Choroid plexus epithelial cell (primary cell): ENCODE measurements at places on chromosomes 12 and 14.
A peak's percentile ranks its signal among the peaks of the same experiment; 100 is the strongest.

DNA sequence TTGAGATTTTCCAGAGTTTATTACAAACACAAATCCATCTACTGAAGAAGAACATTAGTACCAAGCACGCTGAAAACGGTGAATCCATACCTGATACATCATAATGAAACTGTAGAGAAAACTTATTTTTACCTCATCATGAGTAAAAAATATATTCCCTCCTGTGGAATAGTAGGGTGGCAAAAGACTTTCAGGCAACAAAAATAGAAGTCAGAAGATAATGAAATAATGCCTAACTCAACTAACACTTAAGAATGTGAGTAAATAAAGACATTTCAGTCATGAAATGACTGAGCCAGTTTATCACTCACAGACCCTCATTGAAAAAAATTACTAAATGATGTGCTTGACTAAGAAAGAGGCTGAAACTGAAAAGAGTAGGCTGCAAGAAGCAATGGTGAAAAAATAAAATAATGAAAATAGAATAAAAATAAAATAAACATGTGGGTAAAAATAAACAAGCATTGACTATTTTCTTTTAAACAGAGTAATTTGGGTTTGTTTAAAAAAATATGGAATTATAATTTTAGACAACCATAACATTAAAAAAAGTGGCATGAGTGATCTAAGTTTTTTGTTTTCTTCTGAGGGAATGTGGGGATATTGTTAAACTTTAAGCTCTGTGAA is 148.6 kb downstream of the ASCL1 start:
- DNase-seq: no peak

- no peak for DNase-seq
These were observed 86.1 kb downstream of the MYF5 start for GRCh38 chr12:80802652-80803400.

GRCh38 chr12:7344833-7345606 is 41.1 kb downstream of the ACSM4 start:
- DNase-seq: no peak

GRCh38 chr12:76069339-76069738 is 15.1 kb downstream of the NAP1L1 start:
- DNase-seq: no peak

DNA sequence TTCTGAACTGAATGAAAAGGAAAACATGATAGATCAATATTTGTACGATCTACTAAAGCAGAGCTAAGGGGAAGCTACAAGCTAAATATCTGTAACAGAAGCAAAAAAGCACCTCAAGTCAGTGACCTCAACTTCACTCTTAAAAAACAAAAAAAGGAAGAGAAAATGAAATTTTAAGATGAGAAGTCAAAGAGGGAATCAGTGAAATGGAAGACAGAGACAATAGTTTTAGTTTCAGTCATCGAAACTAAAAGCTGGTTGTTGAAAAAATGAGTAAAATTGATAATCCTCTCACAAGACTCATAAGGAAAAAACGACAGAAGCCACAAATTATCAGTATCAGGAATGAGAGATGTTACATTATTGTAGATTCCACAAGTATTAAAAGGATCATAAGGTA is 11.9 kb upstream of the SLC2A13 start:
- no peak for DNase-seq

DNA sequence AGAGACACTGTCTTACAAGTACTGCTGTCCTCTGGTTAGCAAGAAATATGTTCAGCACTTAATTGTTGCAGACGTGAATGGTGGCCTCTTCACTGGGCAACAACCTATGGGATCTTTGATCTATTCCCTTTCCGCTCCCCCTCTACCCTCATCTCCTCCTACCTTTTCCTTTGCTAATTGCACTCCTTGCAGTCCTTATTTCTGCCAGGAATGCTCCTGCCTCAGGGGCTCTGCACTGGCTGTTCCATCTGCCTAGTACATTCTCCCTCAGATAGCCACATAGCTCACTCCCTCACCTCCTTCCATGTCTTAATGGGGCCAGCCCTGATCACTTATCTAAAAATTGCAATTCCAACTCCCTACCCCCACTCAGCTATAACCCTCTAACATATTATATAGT is 4.5 kb upstream of the NFYB start:
- DNase-seq: no peak

GRCh38 chr12:70149665-70150064 is 93.6 kb upstream of the CNOT2 start:
- DNase-seq: no peak

DNA sequence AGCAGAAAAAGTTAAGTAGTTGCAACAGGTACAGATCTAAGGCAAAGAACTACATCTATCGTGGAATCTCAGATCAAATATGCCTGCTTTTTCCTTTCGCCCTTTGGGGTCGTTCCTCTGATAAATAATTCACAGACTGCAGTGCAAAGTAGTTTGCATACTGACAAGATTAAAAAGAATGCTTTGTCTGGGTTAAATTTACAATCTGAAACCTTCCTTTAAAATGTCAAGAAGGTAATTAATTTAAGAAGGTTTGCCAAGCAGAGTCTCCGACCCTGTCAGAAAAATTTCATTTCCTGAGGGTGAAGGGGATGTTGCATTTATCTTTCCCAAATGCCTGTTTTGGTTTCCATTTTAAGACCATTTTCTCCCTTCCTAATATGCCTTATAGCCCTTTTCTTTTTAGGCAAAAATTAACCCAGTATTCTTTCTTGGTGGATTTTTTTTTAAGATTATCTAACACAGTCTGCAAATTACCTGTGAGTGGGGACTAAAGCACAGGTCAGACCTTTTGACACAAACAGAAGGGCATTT is 406.9 kb downstream of the LRIG3 start:
- DNase-seq: no peak

DNA sequence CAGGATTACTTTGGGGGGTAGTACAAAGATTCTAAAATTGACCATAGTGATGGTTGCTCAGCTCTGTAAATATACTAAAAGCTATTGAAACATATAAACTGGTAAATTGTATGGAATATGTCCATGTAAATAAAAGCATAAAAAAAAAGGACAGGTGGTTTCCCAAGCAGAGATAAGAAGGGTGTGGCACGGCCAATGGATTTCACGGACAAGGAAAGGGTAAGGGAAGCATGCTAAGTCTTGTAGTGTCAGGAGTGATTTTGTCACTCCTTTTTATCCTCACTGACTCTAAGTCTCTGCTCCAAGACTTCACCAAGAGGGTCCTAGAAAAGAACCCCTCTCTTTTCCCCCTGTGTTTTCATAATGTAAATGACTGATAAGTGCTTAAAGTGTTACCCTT is 229.2 kb downstream of the SPTSSA start:
- DNase-seq: no peak

- peak; percentile 11 for DNase-seq
These were observed 459.5 kb downstream of the RMST start for GRCh38 chr12:97921979-97922722.

- DNase-seq: no peak
These were observed 8.2 kb downstream of the ULK1 start for GRCh38 chr12:131902332-131903241.

GRCh38 chr14:30330445-30330844 is 228.5 kb upstream of the G2E3 start:
- peak; percentile 28 for DNase-seq

DNA sequence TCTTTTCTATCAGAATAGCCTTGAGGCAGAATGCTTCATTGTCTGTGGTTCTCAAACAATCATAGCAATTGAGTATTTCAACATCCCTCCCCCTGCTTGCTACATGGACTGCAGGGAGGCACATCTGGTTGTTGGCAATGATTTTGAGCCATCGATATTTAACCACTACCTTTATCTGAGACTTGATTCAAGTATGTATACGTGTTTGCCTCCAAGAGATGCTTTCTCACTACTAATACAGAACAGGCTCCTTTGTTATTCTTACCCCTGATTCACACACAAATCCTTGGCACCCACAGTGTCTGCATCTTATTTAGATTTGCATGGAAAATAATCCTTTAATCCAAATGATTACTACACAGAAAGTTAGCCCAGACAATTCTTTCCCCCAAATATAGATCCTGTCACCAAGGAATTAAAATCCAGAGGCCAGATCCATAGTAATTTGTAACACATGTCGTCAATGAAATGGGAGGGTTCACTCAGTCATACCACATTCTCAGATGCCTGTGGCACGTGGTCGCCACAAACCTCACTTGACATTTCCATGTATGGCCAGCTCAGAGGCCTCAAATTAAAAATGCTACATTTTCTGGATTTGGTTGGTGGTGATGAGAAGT is 199.3 kb downstream of the ITPR2 start:
- DNase-seq: peak; percentile 70

DNA sequence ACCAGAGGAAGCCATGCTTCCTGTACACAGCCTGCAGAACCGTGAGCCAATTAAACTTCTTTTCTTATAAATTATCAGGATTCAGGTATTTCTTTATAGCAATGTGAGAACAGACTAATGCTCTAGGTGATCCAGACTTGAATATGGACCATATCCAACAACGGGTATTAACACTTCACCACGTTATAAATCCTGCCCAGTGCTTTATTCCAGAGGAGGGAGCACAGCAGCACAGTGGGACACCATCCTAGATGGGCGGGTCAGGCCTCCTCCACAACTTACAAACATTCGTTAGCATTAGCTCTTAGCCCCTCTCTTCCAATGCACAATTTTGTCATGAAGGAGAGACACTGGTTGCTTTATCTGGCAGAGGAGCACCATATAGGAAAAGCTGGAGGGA is 66.0 kb downstream of the TMCC3 start:
- DNase-seq: no peak

GRCh38 chr14:34449819-34450541 is 12.1 kb downstream of the SPTSSA start:
- DNase-seq: no peak

DNA sequence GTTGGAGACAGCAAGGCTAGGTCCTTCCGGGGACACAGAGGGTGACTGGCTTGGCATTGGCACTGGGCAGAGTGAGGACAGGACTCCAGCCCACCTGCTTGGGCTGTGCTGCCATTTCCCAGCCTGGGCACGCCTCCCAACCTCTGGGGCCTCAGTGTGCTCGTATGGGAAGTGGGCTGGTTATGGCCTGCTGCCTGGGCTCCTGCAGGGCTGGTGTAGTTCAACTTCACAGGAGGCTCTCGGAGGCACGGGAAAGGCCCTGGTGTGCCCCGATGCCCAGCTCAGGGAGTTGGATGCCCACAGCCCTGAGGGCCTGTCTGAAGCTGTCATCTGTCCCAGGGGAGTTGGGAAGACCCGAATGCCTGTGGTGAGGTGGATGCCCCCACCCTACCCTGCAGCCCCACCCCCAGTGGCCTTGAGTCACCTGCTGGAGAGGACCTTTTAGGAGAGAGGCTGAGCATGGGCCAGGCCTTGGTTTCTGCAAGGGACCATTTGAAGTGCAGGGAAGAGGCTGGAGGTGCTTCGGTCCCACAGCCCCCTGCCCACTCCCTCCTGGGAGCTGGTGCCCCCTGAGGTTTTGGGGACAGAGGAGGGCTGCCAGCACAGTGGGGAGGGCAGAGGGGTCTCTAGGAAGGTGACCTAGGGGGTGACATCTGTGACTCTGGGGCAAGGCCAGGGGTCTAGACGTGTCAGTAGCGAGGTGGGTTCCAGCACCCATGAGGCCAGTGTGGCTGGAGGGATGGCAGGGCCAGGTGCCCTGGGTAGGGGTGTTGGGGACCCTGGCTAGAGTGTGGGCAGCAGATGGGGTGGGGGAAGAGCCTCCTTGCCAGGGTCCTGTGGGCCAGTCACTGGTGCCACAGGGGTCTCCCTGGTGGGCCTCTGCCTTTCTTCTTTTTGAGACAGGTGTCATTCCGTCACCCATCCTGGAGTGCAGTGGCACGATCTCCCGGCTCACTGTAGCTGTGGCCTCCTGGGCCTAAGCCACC is 9.1 kb downstream of the ULK1 start:
- no peak for DNase-seq

- DNase-seq: peak; percentile 79
These were observed 12.2 kb downstream of the CAPZA3 start for GRCh38 chr12:18750085-18750484.

GRCh38 chr14:50783563-50783962 is 47.4 kb downstream of the NIN start:
- no peak for DNase-seq

- DNase-seq: no peak
These were observed 541.8 kb upstream of the FBXO33 start for GRCh38 chr14:39974036-39974435.

DNA sequence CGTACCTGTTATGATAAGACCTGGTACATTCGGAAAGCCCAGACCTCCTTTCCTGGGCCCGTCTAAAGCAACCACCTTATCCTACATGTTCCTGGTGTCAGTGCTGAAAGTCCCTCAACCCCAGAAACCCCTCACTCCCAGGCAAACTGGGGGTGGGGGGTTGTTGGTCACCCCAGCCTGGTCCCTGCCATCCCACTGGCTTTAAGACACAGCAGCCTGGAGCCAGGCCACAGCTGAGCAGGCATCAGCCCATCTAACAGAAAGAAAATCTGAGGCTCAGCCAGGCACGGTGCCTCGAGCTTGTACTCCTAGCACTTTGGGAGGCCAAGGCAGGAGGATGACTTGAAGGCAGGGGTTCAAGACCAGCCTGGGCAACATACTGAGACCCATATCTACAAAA is 4.5 kb downstream of the SELPLG start:
- no peak for DNase-seq

- peak; percentile 15 for DNase-seq
These were observed 154.4 kb downstream of the RPAP3 start for GRCh38 chr12:47551426-47551851.

DNA sequence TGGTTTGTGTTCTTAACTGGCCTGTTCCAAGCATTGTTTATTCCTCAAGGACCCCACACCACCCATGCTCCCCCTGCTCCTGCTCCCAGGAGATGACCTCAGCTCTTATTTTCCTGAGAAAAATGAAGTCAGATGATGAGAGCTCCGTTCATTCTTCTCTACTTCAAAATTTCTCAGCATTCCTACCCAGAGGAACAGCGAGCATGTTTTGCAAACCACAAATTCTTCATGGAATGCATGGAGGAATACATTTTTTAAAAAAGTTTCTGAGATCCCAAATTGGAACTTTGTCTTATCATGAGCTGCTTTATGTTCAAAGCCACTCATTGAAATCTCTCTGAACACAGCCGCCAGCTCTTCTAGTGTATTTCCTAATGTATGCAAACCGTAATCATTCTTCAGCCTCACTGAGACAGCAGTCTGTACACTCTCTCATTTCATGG is 44.9 kb downstream of the SYNE2 start:
- peak; percentile 62 for DNase-seq

GRCh38 chr12:87082756-87083155 is 826.6 kb upstream of the MGAT4C start:
- peak; percentile 16 for DNase-seq

DNA sequence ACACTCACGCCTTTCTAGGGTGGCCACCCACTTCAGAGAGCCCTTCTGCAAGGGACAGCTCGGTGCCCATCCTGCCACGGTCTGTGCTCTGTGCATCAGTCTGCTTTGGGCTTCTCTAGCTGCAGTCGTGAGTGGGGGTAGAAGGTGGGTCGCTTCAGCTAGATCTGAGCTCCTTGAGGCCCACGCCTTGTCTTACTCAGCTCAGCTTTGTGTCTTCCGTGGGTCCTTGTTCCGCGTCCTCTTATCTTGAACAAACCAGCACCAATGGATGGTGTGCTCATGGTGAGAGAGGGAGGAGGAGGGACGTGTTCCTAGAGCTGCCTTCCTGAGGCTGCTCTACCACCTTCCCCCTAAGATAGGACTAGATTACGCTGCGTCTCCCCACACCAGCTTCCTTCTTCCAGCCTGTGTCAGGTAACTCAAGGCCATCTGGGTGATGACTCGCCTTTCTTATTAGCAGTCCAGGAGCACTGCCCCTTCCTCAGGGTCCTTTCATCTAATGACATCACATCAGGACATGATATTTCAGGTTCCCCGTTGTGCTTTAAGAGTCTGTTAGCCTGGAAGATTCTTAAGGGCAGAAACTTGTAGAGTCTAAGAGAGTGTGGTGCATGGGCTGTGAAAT is 118.8 kb downstream of the TSPAN9 start:
- DNase-seq: no peak
